ENCODE measurements at places on chromosomes 2 and 18.

DNA sequence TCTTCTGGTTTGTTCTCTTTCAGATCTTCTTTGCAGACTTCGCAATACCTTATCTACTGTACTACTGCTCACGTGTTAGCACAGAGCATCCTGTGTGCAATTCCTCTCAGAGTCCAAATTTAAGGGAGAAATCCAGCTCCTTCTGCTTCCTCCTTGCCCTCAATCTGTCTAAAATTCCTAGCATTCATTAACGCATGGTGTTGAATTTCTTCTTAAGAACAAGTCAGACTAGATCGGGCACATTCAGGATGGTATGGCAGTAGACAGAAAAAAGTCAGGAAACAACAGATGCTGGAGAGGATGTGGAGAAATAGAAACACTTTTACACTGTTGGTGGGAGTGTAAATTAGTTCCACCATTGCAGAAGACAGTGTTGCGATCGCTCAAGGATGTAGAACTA is 206.1 kb upstream of the CDH7 start:
- DNase-seq = no peak

DNA sequence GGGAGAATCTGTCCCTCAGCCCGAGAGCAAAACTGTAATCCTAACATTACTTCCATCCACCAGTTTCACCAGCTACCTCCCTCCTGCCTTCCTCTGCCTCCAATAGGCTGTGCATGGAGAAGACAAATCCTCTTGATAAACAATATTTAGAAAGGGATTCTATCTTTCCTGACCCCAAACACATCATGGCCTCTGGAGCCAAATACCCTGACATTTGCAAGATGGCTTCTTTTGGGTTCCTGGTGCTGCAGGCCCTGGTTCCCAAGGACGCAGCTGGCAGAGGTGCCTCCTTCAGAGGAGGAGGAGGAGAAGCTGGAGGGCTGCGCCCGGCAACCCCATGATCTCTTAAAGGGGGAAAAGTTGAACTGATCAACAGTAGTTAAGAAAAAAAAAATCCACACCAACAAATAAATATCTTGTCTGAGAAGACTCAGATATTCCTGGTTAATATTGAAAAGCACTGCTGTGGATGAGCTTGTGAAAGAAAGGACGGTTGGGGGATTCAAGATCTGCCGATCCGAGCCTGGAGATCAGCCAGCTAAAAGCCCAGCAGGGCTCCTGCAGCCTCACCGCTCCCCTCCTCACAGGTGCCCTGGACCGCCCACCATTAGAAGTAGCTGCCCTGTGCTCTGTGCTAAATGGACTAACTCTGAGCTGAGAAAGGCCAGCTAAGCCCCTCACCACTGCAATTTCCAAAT is 116.8 kb downstream of the MSH2 start:
- DNase-seq = no peak

DNA sequence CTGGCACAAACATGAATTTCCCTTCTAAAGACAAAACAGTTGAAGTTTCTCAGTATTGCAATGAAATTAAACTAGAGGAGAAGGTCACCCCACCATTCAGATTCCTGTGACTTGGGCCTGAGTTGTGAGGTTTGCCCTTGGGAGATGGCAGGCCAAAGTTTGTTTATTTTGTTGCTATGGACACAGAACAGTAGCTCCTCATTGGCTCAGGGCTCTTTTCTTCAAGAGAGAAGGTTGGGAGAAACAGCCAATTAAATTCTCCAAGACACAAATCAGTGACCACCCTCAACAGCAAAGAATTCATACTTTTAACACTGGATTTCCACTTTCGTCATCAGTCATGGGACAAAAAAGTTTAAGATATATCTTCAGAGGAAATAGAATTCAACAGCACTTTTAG is at the start of gene FLACC1:
FLACC1 (minus strand) TSS at position 125 of the 400 bp plus-strand sequence. CDS start 5,941 bp downstream, outside the sequence.
- DNase-seq = no peak

DNA sequence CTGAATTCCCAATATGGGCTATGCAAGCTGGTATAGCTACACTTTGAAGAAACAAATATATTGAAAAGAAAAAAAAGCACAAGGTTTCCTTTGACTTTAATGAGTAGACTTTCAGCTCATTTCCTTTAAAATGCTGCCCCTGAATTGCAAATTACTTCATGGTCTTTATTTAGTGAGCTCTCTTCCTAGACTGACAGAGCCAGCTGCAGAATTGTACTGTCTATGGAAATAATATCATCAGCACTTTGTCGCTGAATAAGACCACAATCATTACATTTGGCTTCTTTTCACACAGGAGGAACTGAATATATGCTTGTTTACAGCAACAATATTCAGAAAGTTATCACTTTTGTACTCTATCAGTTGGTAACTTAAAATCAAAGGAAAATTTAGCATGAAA is 41.7 kb downstream of the ARL5A start:
- no peak for DNase-seq

GRCh38 chr2:168189835-168190569 is 57.4 kb downstream of the STK39 start:
- no peak for DNase-seq

- DNase-seq = no peak
These were observed 24.8 kb downstream of the KCNK3 start for GRCh38 chr2:26717362-26717761.

GRCh38 chr2:207241198-207241597 is 75.5 kb upstream of the KLF7 start:
- DNase-seq = no peak

DNA sequence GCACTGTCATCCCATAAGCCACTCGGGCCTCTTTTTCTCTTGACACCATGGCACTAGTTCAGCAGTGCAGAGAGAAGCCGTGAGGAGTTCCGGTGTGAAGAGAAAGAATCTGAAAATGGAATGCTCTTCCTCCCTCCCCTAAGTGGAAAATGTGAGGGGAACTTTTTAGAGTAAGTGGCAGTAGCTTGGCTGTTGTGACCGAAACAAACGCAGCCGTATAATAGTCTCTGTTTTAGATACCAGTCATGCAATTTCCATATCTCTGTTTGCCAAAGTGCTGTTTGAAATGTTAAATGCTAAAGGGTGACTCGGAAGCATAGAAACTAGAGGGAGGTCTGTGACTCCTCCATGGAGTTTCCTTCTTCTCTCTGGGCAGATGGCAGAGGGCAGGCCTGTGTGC is 122.9 kb downstream of the MTCL1 start:
- no peak for DNase-seq

GRCh38 chr18:44098551-44099098 is 582.1 kb upstream of the SETBP1 start:
- DNase-seq = no peak

DNA sequence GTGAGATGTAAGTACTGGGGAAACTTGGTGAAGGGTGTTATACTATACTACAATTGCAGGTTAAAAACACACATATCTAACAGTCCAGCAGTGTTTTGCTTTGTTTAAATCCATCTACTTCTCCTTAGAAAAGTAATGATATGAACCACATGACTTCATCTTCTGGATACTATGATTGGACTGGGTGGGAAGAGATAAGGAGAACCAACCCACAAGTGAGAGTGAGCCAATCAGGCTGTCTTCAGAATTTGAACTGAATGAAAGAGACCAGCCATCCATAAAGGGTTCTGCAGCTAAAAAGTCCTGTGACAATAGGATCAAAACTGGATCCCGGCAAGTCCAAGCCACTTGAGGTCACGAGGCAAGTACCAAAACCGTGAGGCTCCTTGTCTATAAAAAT is 46.6 kb downstream of the KANSL3 start:
- no peak for DNase-seq

DNA sequence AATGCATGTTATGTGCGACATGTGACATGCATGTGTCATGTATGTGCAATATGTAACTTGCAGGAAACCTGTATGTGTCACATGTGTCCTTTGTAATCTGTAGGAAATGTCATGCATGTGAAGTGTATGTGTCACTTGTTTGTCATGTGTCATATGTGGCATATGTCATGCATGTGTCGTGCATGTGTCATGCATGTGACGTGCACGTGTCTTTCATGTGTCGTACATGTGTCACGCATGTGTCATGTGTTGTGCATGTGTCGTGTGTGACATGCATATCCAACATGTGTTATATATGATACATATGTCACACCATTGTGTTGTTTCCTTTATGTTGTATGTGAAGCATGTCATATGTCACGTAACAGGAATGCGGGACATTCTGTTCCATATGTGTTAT is 2153.2 kb upstream of the PIK3C3 start:
- no peak for DNase-seq

- no peak for DNase-seq
These were observed 151.1 kb downstream of the FSHR start for GRCh38 chr2:49003201-49003600.

- DNase-seq = no peak
These were observed 279.2 kb downstream of the ALPK2 start for GRCh38 chr18:58349650-58350049.

GRCh38 chr2:201466050-201466675 is 14.6 kb downstream of the STRADB start:
- DNase-seq = no peak

- DNase-seq = no peak
These were observed 85.9 kb downstream of the FANCL start for GRCh38 chr2:58155160-58155778.

GRCh38 chr2:8306530-8307351 is 375.1 kb upstream of the ID2 start:
- no peak for DNase-seq

GRCh38 chr2:8582651-8583399 is 99.0 kb upstream of the ID2 start:
- DNase-seq = no peak

GRCh38 chr2:121667618-121668017 is 18.4 kb upstream of the CLASP1 start:
- no peak for DNase-seq

DNA sequence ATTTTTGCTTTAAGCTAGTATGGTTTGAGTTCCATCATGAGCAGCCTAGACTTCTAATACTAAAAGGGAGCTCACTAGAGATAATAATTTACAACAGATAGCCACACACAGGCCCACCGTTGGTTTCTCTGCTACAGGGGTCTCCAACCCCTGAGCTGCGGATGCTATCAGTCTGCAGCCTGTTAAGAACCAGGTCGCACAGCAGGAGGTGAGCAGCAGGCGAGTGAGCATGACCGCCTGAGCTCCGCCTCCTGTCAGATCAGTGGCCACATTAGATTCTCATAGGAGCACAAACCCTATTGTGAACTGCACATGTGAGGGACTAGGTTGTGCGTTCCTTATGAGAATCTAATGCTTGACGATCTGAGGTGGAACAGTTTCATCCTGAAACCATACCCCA is 150.6 kb downstream of the HRH4 start:
- DNase-seq = no peak

DNA sequence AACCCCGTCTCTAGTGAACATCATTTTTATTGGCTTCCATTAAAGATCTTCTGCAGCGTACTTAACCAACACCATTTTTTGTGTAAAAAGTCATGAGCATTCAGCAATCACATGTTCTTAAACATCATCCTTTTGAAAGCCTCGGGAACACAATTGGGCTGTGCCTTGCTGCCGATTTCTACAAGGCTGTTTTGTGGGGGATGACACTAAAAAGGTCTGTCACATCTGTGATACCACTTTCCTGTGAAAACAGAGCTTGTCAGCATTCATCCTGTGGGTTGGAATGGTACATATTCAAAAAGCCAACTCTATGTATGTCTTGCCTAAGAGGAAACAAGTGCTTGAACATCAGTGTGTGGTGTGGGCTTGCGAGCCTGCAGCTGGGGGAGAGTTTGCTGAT is 49.1 kb upstream of the MAPRE3 start:
- no peak for DNase-seq

- no peak for DNase-seq
These were observed 2.7 kb upstream of the SIX2 start for GRCh38 chr2:45011621-45012602.

GRCh38 chr2:178914259-178914849 is 107.1 kb upstream of the TTN start:
- peak; percentile 26 for DNase-seq

DNA sequence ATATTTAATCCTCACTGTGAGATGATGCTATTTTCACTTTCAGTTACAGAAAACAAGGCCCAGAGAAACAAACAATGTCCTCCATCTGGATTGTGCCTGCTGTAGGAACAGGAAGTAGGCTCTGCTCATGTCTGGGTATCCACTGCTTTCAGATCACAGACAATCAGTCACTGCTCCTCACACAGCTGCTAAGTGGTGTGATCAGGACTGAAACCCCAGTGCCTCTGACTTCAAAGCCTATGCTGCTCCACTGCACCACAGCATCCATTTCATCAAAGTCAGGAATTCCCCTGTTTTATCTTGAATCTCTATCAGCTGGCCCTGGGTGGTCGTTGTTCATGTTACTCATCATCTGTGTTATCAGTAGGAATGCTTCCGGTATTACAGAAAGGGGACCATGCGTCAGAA is 303.8 kb upstream of the TRIB2 start:
- no peak for DNase-seq

DNA sequence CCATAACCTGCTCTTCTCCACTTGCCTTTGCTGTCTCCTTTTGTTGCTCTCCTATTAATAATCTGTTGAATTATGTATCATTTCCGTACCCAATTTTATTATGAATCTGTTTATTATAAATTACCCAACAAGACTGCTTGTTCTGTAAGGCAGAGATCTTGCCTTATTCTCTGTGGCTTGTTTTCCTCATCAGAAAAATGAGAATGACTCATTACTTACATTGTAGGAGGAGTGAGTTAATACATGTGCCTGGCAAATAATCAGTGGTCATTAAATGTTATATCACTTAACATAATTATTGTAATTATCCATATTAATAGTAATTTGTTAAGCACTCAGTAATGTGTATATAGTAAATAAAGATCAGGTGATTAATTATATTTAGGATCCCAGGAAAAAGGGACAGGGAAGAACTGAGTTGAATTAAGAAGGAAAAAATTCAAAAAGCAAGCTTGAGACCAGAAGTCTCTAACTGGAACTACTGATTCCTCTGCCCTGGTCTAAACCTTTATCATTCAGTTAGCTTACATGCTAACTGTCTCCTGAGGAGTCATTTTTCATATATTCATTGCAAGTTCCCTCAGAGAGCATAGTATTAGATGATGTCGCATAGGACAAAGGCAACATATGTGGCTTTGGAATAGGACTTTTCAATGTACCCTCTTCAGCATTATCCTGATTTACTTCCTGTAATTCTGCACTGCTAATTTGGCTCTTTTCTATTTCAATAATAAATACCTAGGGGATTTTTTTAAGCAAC is 335.7 kb downstream of the GALNT13 start:
- no peak for DNase-seq

- no peak for DNase-seq
These were observed 49.9 kb downstream of the RAB31 start for GRCh38 chr18:9757827-9758621.

DNA sequence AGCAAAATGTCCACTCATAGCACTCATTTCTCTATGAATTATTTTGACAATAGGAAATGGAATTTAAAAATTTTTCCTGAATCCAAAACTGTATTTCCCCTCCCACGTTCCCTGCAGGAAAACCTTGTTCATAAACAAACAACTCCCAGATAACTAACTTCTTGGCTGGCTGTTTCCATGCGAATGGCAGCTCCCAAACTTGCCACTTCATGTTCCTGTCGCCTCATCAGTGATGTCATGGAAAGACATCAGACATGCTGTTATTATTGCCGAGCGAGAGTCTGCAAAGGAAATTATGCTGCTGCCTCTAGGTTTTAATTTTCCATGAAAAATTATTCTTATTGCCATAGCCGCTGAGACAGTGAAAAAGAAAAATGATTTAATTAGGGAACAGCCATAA is 117.0 kb upstream of the RIOK3 start:
- DNase-seq = no peak

Measured in activated T-helper 1 cell treated with Interleukin-2 at 50 U/mL for 16 hours (primary cell).